ENCODE measurements at places on chromosomes 2 and 18.

DNA sequence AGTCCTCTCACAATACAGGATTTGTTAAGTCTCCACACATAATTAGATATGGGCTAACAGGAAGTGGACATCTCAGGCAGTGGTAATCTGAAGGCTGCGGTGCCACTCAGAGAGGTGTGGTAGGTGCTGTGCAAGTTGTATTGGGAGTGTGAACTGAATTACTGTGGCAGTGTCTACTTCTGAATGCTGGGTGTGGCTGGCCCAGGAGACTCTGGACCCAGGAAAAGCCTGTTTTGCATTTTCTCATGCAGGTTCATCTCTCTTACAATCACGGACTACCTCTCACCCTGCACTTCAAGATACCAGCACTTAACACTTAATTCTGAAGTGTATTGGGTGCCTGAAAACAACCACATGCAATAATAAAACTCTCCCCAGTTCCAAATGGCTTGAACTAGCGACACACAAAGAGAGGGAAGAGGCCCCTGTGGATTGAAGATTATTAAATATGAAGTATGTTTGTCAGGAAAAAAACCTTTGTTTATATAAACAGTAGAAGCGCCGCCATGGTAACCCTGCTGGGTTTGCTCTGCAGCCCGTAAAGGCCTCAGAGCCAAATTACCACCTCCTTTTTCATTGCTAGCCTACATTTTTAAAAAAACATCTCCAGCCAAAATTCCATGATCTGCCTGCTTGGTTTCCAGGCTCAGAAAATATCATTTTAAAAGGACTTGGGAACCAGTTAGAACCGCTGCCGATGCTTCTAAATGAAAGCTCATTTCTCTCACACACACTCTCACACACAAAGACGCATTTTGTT, 77.5 kb downstream of the GFPT1 start:
- DNase-seq, result peak; percentile 14

DNA sequence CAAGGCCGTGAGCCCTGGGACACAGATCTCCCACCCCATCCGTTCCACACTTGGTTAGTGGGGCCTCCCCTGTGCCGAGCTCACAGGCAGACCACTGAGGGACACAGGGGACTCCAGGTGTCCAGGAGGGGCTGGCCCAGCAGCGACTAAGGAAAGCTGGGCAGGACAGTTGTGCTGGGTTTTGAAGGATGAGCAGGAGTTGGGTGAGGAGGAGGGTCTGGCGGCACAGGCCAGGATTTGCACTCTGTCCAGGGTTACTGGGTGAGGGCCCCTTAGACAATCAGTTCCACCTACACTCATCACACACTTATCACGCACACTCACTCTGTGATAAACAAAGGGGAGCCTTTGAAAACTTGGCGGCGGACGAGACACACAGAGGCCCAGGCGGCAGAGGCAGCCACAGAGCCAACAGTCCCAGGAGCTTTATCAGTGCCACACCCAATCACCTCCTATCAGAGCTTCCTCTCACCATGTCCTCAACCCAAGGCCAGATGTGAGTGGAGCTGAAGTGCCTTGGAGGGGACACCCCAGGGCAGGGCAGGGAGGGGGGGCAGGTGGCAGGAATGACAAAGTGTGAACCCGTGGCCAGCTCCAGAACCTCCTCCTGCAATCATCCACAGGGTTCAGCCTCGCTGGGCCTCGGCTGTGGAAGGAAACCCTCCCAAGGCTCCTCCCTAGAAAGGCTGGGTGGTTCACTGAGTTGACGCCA, 26.6 kb downstream of the BIN1 start:
- DNase-seq, result no peak

- no peak for DNase-seq
Measured at GRCh38 chr2:185967335-185967734, 228.7 kb downstream of the FSIP2 start.

GRCh38 chr2:70104231-70105111, 17.2 kb downstream of the PCBP1 start:
- no peak for DNase-seq

DNA sequence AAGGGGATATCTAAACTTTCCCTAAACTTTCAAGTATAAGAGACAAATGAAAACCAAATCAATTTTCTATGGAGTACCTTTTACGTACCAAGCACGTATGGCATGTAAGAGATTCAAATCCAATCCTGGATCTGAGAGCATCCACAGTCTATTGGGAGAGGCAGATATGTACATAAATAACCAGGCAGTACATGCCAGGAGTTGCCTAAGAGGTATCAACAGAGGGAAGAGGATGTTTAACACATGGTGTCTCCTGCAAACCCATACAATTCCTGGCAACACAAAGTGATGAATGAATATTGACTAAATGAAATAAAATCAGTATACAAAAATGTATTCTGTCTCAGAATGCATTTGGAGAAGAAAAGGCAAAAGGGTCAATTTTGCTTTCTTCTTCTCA, 116.6 kb downstream of the PIGN start:
- no peak for DNase-seq

DNA sequence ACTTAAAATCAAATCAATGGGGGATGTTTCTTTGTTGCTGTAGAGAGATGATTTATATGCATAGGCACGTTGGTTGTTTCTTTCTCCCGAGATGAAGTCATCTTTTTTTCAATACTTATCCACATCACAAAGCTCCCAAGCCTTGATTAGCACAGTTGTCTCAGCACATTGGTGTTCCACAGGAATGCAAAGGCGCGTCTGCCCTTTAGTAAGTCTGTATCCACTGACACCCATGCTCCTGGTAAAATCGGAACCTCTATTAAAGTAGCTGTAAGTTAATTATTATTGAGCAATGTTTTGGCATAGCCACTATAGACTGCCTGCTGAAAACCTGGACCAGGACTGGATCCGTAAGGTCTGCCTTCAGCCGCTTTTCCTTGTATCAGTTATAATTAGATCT, 77.6 kb upstream of the RBM44 start:
- DNase-seq, result no peak

DNA sequence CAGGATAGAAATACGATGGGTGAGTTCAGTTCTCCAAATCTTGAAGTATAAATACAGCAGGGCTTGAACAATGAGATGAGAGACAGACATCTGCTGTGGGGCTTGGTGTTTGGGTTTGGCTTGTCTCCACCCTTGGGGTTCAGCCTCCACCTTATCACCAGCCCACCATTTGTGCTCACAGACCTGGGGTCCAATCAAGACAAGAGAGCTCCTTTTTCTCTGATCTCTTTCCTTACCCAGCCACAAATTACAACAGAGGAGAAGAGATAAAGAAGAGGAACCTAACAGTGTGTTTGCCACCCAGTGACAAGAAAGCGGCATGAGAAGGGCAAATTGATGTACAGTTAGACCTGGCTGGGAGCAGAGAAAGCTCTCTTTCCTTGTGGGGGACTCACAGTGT, 204.5 kb upstream of the CXCR4 start:
- DNase-seq, result no peak

DNA sequence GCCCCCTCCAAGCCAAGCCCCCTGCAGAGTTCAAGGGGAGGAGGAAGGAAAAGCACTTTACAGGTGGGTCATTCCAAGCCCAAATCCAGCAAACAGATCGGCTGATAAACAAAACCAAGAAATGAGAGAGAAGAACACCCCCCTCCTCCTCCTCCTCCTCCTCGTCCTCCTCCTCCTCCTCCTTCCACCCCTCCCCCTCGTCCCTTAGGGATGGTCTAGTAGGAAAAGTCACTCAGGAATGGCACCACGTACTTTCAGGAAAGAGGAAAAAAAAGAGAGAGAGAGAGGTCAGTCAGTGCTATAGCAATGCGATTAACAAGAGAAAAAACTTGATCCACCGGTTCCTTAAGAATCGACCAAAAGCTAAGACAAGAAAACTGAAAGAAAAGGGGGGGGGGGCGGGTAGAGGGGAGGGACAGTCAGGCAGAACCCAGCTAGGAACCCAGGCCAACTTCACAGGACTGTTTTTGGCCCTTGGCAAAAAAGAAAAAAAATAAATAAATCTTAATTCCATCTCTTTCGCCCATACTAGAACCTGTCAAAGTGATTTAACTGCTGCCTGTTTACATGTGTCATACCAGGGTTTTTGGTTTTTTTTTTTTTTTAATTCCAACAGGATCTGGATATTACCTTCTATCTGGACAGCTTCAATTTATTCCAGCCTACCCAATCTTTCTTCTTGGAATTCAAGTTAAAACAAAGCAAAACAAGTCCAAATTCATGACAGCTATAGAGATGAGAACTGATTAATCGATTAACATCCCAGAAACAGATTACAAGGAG, 906 bp downstream of the IKZF2 start:
- no peak for DNase-seq

- DNase-seq, result no peak
Measured at GRCh38 chr2:56505885-56506284, 322.1 kb downstream of the CCDC85A start.

DNA sequence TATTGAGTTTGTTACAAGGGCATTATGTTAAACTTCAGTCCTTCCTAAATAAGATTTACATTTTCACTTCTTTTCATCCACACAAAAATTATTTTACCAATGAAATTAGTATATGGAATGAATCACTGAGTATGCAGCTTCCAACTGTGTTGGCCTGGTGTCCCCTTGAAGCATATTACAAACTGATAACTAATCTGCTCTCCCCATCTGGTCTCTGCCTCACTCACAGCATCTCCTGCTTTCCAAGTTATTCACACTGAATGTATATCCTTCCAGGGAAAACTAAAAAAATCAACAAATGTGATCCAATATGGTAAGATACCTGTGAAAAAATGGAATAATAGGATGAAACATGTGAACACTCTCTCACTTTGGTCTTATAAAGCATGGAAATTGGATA, 90.0 kb upstream of the NYAP2 start:
- no peak for DNase-seq

- DNase-seq, result no peak
Measured at GRCh38 chr18:457140-457519, 43.4 kb downstream of the COLEC12 start.

DNA sequence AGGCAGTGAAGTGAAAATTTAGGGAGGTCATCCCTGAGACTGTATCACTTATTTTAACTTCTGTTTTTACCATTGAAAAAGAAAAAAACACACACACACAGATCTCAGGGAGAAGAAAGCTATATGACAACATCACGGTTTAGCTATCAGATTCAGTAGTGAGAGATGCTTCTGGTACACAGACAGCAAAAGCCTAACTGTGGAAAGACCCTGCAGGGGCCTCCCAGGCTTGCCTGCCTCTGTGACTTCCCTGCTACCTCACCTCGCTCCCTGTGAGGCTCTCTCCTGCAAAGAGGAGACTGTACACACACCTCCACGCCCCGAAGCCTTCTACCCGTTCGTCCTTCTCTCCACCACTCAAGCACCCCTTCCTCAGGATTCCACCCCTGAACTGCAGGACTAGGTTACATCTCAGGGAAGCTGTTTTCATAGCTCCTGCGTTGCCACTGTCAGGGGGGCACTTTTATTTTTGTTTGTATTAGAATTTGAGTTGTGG, 86.3 kb downstream of the EPB41L3 start:
- no peak for DNase-seq

DNA sequence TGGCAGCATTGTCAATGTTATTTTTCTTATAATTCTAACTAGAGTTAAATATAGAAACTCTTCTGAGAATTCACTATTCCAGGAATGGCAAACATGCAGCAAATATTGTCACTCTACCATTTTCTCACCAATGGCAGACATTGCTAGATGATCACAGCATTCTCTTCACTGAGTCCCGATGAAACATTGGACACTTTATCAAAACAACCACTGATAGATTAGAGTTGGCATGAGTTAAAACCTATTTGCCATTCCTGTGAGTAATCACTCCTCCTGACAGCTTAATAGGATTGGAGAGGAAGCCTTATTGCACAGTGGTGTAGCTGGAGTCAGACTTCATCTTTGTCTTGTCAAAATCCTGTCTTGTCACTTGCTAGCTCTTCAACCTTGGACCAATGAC, 163.9 kb upstream of the THUMPD2 start:
- DNase-seq, result no peak

DNA sequence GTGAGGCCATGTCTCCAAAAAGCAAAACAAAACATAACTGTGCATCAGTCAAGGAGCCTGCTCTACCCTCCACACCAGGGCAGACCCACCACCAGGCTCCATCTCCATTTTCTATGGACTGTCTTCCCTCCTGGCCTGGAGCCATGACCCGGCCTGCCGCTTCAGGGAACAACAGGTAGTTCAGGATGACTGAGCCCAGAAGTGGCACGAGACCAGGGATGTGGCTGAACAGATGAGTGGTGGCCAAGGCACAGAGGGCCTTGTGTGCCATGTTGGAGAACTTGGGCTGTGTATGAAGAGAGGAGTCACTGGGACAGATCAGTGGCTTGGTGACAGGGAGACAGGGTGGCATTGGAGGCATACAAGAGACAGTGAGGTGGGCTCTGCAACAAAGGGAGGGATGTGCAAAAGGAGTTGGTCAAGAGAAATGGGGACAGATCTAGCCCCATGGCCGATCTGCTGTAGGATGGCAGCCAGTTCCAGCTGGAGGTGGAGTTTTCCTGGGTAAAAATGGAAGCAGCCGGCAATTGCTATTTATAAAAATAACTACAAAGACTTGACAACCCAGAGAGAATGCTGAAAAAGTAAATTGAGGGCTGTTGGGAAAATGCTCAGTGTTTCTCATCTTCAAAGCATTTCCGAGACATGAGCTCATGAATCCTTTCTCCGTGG, 35.0 kb downstream of the TMEM177 start:
- no peak for DNase-seq

- DNase-seq, result no peak
Measured at GRCh38 chr18:60209042-60209441, 163.5 kb downstream of the MC4R start.

DNA sequence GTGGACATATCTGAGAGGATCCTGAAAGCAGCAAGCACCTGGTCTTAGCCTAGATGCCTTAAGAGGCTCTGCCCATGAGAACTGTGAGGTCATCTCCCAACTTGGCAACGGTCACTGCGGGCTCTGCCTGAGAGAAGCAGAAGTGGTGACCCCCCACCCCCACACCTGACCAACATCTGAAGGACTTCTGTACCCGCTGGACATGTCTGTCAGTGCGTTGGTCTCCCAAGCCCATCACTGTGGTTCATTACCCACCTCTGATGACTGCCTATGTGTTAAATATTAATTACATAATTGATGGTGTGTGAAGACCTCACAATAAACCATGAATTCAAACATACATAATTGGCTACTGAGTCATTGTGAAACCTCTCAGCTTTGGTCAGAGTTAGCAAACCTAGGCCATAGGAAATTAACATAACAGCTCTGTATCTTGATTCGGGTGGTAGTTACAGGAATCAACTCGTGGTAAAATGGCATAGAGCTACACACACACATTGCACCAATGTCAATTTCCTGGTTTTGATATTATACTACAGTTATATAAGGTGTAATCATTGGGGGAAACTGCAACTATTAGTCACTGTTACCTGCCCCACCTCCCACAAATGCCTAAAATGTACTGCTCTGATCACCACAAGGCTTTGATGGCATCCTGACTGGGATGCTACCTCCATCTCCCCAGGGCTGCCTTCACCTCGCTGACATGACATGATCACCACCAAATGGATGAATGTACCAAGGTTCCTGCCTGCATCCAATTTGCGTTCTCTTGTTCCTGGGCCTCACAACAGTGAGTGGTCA, 4.3 kb upstream of the GALNT1 start:
- no peak for DNase-seq
